IPS-NIHi11 (cell line): ENCODE measurements at places on chromosomes 6 and 20.

GRCh38 chr6:97129106-97129505 lies 153.9 kb downstream of the MMS22L start:
- no peak for DNase-seq

- peak; percentile 8 for DNase-seq
Observed at GRCh38 chr6:153059757-153060156, 57.2 kb upstream of the MTRF1L start.

DNA sequence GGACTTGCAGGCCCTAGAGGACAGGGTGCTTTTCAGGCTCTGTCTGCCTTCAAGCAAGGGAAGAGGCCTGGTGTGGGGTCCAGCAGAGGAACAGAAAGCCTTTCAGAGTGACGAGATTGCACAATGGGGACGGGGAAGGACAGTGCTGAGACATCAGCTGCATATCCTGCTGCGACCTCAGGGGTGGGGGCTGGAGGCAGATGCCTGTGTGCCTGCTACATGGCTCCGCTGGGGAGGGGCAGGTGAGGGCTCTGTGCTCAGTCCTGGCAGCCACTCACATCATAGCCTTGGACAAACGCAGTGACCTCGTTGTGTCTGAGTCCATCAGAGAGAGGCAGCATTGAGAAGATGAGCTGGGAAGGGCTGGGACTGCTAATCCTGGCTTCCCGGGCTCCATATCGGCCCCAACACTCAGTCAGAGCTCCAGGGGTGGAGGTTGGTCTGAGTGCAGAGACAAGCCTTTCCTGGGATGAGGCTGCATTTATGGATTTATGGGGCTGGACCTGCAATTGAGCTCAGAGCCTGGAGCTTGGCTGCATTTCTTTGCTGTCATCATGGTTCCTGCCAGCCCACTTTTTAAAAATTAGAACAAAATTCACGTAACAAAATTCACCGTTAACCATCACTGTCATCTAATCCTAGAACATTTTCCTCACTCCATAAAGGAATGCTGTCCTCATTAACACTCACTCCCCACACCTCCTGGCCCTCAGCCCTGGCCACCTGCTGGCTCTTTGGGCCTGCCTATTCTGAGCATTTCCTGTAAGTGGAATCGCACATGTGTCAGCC lies 196.9 kb upstream of the SLC24A3 start:
- DNase-seq, result no peak

GRCh38 chr20:4573564-4574355 lies 147.9 kb upstream of the PRND start:
- no peak for DNase-seq

- no peak for DNase-seq
Observed at GRCh38 chr6:141653590-141653989, 479.1 kb upstream of the GJE1 start.

DNA sequence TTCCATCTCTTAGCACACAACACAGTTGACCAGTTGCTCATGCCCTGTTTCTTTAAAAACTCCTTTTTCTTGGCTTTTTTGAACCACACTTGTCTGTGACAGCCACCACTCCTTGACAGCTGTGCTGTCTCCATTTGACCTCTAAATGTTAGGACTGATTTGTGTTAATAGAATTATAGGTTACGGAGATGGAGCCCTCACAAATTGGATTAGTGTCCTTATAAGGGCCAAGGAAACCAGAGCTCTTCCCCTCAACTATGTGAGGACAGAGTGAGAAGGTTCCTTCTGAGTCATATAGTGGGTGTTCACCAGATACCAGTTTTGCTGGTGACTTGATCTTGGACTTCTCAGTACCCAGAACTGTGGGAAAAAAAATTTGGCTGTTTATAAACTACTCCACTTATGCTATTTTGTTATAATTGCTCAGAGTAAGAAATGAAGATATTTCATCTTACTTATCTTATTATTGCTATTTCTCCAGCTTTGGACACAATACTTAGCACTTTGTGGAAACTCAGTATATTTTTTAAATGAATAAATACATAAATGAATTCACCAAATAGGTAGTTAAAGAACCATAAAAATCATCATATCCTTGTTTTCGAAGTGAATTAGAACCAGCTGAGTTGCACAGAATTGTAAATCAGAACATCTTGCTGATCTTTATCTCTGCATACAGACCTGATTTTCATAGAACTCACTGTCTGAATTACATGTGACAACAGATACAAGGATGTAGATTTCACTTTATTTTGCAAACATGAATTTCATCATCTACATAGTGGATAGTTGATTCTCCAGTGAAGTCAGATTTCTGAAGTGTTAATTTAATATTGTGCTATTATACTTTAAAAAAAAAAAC lies 598.5 kb upstream of the IRAK1BP1 start:
- DNase-seq, result no peak

- DNase-seq, result no peak
Observed at GRCh38 chr20:60372822-60373221, 414.6 kb downstream of the CDH26 start.

DNA sequence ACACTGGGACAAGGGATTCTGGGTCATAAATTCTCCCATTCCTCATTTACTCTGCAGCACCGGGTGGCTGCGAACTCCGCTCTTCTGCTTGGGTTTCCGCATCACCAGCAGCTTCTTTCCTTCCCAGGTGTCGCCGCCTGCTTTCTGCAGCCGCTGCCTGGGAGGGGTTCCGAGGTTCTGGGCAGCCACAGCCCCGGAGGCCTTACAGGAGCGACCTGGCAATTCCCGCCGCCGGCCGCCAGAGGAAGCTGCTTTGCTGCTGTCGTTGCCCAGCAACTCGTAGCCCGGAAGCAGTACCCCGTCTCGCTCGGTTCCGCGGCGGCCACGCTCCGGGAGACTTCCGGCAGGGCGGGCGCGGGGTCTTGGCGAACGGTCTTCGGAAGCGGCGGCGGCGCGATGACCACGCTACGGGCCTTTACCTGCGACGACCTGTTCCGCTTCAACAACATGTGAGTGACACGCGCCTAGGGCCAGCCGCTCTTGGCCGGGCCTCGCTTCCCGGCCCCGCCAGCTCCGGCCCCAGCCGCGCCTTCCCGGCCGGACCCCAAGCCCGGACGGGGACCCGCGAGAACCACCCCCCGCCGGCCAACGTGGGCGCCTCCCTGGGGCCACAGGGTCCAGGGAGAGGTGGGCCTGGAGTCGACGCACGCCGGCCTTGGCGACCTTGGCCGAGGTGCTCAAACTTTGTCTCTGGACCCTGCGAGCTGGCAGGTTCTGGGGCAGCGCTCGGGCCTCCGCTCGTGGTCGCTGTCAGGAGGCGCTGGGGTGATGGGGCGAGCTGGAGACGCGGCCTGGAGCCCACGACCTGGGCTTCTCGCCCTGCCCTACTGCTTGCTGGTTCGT lies at the start of gene NAA20:
TSS of gene NAA20 (plus strand) at position 362 of the 843 bp plus-strand sequence. CDS start at position 397, 35 bp downstream.
- DNase-seq, result peak; percentile 96

DNA sequence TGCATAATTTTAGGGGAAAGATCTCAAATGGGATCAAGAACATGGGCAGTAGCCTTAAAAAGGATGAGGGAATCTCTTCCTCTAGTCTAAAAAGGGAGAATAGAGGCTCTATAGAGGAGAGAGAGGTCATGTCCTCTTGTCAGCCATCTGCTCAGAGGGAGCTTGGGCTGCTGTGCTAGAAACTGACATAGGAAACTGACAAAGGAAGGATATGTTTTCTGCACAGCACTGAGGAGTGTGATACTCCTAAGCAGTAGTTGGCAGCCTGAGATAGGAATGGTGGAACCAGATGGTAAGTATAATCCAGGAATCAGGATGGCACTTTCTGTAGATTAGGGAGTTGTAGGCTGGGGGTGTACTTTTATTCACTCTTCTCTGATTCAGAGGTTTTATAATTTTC lies 59.2 kb downstream of the PTPRA start:
- DNase-seq, result no peak

DNA sequence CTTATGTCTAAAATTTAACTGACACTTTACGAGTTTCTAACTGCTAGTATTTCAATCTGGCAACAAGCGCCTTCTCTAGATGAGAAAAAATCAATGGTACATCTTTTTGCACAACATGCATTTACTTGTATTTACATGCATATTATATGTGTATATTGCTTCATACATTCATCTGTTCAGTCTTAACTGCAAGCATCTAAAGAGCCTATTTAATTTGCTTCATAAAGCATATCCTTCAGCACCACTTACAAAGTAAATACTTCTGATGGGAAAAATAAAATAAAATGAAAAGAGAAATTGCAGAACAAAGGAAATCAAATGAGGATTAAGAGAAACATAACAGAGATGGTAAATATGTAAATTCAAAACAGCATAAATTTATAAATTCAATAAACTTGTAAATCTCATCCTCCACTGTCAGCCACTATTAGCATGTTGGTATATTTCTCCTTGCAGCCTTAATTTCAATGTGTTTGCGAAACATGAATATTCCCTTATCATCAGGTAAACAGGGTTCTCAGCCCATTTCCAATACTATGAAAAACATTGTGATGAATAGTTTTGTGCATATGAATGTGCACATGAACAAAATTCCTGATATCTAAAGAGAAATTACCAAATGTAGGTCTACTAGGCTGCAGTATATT lies 332.5 kb upstream of the RUNX2 start:
- DNase-seq, result no peak

DNA sequence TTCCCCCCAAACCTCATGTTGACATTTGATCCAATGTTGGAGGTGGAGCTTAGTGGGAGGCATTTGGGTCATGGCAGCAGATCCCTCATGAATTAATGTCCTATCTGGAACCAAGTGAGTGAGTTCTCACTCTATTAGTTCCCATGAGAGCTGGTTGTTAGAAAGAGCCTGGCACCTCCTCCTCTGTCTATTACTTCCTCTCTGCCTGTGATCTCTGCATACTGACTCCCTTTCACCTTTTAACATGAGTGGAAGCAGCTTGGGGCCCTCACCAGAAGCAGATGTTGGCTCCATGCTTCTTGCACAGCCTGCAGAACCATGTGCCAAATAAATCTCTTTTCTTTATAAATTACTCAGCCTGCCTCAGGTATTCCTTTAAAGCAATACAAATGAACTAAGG lies 127.3 kb upstream of the RALGAPA2 start:
- DNase-seq, result no peak

- no peak for DNase-seq
Observed at GRCh38 chr6:68134796-68135195, 500.3 kb upstream of the ADGRB3 start.

- DNase-seq, result no peak
Observed at GRCh38 chr6:118317581-118318563, 230.2 kb upstream of the PLN start.

GRCh38 chr6:79841577-79842375 lies 105.6 kb downstream of the ELOVL4 start:
- DNase-seq, result peak; percentile 30

- DNase-seq, result peak; percentile 70
Observed at GRCh38 chr6:75204217-75204958, 1.5 kb downstream of the COL12A1 start.

GRCh38 chr6:146269482-146269881 lies 240.6 kb downstream of the GRM1 start:
- DNase-seq, result no peak

- DNase-seq, result no peak
Observed at GRCh38 chr6:133978896-133979240, 25.8 kb downstream of the TBPL1 start.

- DNase-seq, result no peak
Observed at GRCh38 chr6:45507186-45507585, 129.5 kb upstream of the SUPT3H start.

DNA sequence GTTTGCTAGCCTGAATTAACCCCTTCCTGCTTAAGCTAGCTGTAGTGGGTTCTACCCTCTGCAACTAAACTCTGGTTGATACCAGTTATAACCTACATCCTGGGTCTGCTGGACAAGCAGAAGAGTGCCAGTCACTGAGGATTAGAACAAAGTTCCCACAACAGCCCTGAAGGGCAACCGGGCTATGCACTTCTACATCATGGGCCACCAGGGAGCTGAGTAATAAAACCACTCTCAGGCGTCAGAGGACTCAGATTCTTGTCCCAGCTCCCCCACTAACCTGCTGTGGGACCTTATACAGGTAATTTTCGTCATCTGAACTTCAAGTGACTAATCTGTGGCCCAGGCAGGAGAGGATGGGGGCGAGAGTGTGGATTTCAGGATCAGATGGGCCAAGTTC lies 56.8 kb downstream of the EYA2 start:
- no peak for DNase-seq

GRCh38 chr6:10886691-10887502 lies at the start of gene SYCP2L:
SYCP2L (plus strand) TSS chr6:10887052; CDS start chr6:10887127, 75 bp downstream.
- peak; percentile 63 for DNase-seq

GRCh38 chr20:24392612-24393011 lies 76.8 kb upstream of the SYNDIG1 start:
- DNase-seq, result no peak

DNA sequence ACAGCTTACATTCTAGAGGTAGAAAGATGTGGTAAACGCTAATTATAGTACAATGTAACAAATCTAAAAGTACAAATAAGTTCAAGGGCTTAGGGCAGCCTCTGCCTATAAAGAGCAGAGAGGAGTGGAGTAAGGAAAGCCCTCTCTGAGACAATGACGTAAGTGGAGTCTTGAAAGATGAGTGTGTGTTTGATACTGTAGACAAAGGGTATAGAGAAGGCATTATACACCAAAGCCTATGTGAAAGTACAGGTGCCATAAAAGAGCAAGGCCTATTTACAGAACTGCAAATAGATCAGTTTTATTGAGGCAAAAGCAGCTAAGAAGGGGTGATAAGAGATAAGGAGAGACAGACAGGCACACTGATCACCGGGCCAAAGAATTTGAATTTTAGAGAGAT lies 10.9 kb downstream of the GOPC start:
- DNase-seq, result no peak

DNA sequence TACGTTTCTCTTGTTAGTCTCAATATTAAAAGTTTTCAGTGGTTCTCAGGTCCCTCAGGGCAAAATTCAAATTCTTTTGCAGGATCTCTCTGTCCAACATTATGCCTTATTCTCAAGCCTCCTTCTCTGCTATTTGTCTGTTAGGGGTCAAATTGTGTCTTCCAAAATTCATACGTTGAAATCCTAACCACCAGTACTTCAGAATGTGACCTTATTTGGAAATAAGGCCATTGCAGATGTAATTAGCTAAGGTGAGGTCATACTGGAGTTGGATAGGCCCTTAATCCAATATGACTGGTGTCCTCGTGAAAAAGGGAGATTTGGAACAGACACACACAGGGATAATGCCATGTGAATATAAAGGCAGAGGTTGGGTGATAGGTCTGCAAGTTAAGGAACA lies 64.1 kb upstream of the ADGRF1 start:
- DNase-seq, result no peak

GRCh38 chr6:42120895-42121865 lies 21.2 kb downstream of the C6orf132 start:
- DNase-seq, result no peak

DNA sequence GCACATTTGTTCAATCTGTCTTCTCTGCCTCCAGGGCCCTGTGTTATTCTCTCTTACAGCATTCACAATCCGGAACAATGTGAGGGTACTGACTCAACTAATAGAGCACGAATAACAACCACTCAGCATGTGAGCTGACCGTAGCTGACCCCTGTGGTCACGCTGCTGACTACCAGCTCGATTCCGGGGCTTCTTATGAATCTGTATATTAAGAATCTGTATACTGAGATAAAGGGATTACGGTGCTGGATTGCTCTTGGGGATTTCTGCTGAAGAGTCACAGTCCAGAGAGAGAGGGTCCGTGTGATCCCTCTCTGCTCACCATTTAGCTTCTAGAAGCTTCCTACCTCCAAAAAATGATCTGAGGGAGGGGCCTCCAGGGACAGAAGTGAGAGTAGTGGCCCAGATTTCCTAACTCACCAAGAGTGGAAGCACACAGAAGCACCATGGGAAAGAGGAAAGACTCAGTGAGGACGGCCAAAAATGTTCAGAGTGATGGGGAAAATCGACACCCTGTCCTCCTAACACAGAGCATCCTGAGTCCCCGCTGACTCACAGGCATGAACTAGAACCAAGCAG lies 156.2 kb downstream of the THBS2 start:
- DNase-seq, result no peak

- DNase-seq, result no peak
Observed at GRCh38 chr6:15048367-15048766, 197.5 kb upstream of the JARID2 start.
